NCI-H187 (cell line): ENCODE measurements at places on chromosomes 3 and 15.

DNA sequence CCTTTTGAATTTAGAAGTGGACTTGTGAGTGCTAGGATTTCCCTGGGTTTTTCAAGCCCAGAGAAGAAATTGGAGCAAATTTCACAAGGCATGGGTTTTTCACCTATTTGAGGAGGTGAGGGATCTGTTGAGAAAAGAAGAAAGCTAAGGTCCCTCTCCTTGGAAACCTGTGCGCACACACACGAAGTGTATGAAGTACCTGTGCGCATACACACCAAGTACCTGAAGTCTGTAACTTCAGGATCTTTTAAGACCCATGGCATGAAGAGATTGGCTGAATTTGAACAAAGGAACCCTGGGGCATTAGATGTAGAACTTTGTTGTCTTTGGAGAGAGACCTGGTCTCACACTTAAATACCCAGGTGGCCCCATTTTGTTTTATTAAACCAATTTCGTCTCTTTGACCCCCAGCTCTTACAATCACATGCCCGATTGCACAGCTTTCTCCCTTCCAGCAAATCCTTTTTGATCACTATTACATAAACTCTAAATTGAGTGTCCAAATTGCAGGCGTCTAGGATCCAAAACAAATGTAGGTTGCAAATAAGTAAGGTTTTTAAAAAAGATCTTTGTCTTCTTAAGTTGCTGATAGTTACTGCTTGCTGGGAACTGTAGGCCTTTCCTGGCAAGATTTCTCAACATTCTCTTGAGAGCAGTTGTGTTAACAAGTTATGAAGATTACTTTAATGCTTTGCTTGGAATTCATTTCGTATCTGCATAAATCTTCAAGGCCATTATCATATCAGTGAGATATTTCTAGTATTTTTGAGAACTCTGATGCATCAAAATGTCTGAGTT lies 64.3 kb downstream of the CMTM8 start:
- no peak for DNase-seq

DNA sequence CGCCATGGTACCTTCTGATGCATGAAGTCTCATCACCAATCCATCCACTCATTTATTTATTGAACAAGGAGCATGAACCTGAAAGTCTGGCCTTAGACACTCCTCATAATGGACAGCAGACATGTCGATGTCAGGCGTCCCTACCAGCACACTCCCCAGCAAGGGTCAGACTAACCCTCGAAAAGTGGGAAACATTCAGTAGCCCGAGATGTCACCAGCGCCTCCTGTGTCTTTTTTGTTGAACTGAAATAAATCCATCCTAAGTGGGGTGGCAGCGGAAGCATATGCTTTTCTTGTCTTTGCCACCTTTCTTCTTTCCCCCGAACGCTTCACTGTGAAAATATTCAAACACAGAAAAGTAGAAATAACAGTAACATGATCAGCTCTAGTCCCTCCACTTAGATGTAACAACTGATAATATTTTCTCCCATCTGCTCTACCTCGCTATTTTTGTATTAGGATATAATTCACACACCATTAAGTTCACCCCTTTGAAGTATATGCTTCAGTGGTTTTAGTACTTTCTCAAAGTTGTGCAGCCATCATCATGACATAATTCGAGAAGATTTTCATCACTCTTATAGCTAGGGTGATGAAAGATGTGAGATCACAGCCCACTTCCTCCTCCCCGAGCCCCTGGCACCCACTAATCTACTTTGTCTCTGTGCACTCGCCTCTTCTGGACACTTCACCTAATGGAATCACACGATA lies 121.6 kb downstream of the ADAMTS17 start:
- DNase-seq, result no peak

GRCh38 chr3:109175411-109175810 lies 38.9 kb downstream of the C3orf85 start:
- no peak for DNase-seq

DNA sequence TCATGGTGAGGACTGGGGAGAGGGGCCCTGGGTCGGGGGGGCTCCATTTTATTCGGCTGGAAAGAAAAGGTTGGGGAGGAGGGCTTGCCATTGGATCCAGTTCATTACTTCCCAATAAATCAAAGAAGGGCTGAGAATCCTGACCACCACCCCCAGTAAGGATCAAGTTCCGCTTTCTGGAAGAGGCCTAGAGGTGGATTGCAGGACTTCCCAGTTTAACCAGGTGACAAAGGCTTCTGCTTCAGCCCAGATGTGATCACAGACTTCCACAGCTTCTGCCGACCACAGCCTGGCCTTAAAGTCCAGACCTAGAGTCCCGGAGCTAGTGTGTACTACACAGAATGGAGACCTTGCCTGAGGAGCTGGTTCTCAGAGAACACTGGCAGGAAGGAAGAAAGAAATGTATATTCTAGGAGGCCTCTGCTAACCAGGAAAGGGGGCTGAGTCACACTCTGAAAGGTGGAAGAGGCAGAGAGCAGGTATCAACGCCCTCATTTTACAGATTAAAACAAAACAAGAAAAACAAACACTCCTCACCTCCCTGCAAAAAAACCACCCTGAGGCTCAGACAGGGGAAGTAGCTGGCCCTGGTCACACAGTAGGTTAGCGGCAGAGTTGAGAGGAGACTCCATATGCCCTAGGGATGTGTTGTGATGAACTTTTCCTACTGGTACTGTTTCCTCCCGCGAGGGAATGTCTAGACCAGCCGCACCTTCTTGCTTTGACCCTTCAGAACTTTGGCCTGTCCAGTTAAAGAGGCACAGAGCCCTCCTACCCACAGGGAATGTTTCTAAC lies 1.1 kb upstream of the CEMIP start:
- no peak for DNase-seq

- DNase-seq, result no peak
These were observed 41.4 kb downstream of the COL6A6 start for GRCh38 chr3:130558366-130558765.

GRCh38 chr15:71116942-71117341 lies 1.7 kb downstream of the THSD4 start:
- DNase-seq, result no peak

GRCh38 chr3:72310419-72311380 lies 525.8 kb upstream of the PROK2 start:
- peak; percentile 31 for DNase-seq

GRCh38 chr3:39276746-39277145 lies 3.1 kb downstream of the CX3CR1 start:
- DNase-seq, result no peak

- no peak for DNase-seq
These were observed 449.4 kb upstream of the SUCLG2 start for GRCh38 chr3:68103811-68104210.

DNA sequence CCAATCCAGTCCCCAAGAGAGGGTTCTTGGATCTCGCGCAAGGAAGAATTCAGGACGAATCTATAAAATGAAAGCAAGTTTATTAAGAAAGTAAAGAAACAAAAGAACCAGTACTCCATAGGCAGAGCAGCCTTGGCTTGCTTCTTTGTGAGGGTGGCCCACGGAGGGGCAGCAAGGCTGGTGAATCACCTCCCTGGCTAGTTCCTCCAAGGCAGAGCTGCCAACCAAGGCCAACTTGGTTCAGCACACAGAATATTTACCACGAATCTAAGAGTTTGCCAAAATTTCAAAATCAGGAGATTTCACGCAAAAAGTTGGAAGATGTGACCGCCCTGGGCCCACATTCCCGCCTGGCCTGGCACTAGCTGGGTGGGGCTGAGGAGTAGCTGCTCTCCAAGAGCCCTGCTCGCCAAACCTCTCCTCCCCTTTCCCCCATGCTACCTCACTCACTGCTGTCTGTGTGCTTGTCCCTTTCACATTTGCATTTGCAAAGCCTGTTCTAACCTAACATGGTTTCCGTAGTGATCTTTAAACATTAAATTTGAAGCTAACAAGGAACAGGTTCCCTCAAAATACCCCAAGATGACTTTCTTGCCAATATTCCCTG lies 26.2 kb upstream of the DCUN1D1 start:
- no peak for DNase-seq

GRCh38 chr3:124246376-124246775 lies 254.5 kb upstream of the ROPN1 start:
- no peak for DNase-seq

DNA sequence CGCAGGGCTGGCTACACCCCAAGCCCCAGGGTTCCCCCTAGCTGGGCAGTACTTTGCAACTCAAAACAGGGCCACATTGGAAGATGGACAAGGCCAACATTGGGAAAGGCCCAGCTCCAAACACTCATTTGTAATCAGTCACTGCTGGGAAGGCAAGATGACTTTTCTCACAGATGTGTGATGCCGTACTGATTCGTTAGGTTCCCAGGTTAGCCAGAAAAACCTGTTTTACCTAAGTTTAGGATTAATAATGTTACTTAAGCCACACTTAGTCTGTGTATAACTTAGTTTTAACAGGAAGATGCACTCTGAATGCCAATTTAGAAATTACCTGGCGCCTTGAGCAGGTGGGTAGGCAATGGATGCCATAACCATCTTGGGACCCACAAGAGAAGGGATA lies 71.0 kb downstream of the ITGB5 start:
- no peak for DNase-seq

DNA sequence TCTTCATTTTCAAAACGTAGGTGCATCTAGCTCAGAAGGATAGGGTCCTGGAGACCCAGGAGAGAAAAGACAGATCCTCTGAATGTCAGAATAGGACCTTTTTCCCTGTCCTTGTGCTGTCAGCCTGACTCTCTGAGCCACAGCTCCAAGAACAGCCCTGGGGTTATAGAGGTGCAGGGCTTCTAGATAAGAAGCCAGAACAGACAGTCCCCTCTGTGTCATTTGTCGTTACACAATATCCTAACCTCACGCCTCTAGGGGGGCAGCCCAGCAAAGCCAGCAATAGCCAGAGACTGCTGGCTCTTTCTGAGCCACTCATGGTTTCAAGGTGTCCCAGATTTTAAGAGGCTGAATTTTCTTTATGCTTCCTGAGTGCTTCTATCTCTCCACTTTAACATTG lies 153.2 kb upstream of the THBS1 start:
- no peak for DNase-seq

- DNase-seq, result no peak
These were observed 225.0 kb upstream of the PROK2 start for GRCh38 chr3:72009851-72010443.

- no peak for DNase-seq
These were observed 60.4 kb downstream of the RYR3 start for GRCh38 chr15:33371159-33371558.

DNA sequence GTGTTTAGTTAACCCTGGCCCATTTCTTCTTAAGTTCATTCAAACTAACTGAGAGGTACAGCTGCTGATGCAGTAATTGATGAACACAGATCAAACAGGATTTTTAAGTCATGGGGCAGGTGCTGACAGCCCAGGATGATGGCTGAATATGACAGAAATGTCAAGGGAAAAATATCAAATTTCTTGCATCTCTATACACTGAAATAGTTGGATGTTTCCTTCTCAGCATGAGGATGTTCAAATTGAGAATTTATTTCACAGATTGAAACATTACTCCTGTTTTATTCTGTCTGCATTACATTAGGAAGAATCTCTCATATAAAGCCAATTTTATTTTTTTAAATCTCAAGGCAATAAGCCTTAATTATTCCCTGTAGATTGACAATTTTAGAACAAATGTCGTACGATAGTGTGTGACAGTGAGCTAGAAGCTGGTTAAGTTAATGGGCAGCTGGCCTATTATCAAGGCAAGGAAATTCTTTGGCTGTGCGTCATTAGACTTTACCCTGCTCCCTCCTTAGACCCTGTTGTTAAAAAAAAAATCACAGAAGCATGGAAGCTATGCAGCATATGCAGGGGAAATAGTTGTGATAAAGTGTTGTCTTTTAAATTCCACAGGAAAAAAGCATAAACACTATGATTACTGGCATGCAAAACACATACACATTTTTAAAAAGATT lies 183.8 kb upstream of the KCNMB2 start:
- DNase-seq, result no peak

DNA sequence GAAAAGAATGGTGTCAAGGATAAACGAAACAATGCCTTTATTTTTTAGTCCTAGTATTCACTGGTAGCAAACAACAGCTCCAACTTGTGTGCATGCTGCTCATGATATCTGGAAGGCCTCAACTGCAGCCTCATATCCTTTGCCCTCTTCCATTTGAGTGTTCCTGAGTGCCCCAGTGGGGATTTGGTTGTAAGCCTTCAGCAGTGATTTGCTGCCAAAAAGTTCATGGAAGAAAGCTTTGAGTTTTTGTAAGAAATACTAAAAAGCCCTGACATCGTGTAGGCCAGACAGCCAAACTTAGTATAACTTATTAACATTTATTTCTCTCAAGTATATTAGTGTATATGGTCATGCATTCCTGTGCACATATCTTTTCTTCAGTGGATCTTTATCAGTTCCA lies 30.0 kb downstream of the MFSD1 start:
- DNase-seq, result no peak

DNA sequence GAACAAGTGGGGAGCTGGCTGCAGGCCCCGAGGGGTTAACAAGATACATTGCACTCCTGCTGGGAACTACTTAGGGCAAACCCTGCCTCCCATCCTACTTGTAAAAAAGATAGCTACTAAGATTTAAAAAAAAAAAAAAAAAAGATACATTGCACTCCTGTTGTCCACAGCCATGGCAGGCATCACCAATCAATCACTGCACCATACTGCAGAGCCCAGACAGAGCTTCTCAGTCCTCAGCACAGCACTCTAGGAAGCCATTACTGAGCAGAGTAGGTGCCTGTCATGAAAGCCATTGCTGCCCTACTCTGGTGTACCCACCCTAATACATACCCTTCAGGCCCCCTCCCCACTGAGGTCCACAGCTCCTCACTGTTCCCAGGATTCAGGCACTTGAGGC lies 64.8 kb downstream of the RASGRF1 start:
- DNase-seq, result no peak

- no peak for DNase-seq
These were observed 8.1 kb downstream of the RMDN3 start for GRCh38 chr15:40746916-40747418.

DNA sequence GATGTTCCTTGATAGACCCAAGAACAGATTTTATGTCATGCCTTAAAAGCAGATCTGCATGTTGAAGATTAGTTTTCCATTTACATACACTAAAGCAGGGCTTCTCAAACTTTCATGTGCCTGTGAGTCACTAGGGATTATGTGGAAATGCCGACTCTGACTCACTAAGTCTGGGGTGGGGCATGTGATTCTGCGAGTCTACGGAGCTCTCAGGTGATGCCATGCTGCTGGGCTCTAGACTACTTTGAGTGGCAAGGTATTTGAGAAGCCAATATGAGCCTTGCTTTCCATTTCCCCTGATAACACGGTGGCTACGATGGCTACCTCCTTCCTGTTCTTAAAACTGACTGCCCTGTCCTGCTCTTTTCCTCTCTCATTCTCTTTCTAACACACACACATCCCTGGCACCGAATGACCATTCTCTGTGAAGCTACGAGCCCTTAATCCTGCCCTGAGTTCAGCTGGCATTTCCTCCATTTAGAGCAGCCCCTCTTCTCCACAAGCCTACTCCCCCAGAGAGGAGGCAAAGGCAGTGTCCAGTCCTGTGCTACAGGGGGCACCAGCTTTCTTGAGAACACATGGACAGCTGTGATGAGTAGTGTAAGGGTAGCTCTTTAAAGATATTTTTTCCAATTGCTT lies 39.7 kb upstream of the PYGO1 start:
- no peak for DNase-seq
